Natural killer cell treated with Interleukin-12 subunit alpha and Interleukin-12 subunit beta and Interleukin-15 and Interleukin-18, amount 100 ng/mL, for 72 hours (primary cell): ENCODE measurements at places on chromosomes 2 and 18. TPM values are rescaled to one million over a fixed set of nuclear protein-coding genes. Genes with fewer than 3 reads are reported as not detected.

GRCh38 chr2:202165945-202166344 is 72.5 kb downstream of the SUMO1 start:
- peaks cover 15% of the 10 kb centered on the region for H3K27me3 ChIP-seq
- no peak for DNase-seq
- no peak overlapping the region for H3K4me3 ChIP-seq

- DNase-seq = no peak
- H3K27me3 ChIP-seq = no peaks in the 10 kb centered on the region
- peak overlapping the region; percentile 37 for H3K27ac ChIP-seq
- H3K36me3 ChIP-seq = peaks cover 4% of the 10 kb centered on the region
- H3K4me3 ChIP-seq = no peak overlapping the region
- peaks cover 51% of the 10 kb centered on the region for H3K4me1 ChIP-seq
These were observed 82.6 kb downstream of the MBP start for GRCh38 chr18:77049938-77050337.

DNA sequence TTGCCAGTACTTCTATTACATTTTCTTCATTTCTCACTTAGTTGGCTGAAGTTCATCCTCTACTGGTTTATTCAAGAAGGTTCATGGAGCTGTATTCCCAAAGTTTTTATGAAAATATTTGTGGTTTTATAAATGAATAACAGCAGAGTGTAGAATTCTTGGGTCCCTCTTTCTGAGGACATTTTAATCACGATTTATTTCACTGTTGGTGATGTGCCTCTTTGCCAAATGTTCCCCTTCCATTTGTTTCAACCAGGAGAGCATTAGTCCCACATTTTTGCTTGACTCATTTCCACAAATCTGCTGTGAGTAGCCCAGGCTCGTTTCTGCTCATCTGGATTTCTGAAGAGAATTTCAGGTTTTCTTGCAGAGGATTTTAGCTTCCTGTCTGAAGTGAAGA is 20.8 kb downstream of the COPS7B start:
- no peaks in the 10 kb centered on the region for H3K27me3 ChIP-seq
- H3K4me3 ChIP-seq = no peak overlapping the region
- H3K36me3 ChIP-seq = peaks cover 6% of the 10 kb centered on the region
- H3K4me1 ChIP-seq = peaks cover 6% of the 10 kb centered on the region
- DNase-seq = no peak
- H3K27ac ChIP-seq = no peak overlapping the region

ERBB4 gene
- not detected for total RNA-seq

COPS9 gene
- 131 TPM for total RNA-seq

COLEC11 gene
- not detected for total RNA-seq

OR6B2 gene
- total RNA-seq = not detected
